GM12865 (cell line): ENCODE measurements at places on chromosomes 7 and 10.
A peak's percentile ranks its signal among the peaks of the same experiment; 100 is the strongest.

- peak; percentile 86 for DNase-seq
Measured at GRCh38 chr10:83539528-83540308, 599.6 kb upstream of the GHITM start.

DNA sequence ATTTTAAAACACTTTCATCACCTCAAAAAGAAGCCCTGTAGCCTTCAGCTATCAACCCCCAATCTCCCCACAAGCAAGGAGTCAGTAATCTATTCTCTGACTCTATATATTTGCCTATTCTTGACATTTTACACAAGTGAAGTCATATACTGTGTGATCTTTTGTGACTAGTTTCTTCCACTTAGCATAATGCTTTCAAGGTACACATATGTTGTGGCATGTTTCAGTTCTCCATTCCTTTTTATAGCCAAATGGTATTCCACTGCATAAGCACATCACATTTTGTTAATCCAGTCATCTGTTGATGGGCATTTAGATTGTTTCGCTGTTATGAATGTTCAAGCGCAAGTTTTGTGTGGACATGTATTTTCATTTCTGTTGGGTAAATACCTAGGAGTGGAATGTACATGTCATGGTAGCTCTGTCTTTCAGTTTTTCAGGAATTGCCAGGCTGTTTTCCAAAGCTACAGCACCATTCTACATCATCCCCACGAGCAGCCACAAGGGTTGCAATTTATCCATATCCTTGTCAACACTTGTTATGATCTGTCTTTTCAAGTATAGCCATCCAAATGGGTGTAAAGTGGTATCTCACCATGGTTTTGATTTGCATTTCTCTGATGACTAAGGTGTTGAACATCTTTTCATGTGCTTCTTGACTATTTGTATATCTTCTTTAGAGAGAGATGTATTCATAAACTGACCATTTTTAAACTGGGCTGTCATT lies 405.6 kb downstream of the KCNMA1 start:
- no peak for DNase-seq

DNA sequence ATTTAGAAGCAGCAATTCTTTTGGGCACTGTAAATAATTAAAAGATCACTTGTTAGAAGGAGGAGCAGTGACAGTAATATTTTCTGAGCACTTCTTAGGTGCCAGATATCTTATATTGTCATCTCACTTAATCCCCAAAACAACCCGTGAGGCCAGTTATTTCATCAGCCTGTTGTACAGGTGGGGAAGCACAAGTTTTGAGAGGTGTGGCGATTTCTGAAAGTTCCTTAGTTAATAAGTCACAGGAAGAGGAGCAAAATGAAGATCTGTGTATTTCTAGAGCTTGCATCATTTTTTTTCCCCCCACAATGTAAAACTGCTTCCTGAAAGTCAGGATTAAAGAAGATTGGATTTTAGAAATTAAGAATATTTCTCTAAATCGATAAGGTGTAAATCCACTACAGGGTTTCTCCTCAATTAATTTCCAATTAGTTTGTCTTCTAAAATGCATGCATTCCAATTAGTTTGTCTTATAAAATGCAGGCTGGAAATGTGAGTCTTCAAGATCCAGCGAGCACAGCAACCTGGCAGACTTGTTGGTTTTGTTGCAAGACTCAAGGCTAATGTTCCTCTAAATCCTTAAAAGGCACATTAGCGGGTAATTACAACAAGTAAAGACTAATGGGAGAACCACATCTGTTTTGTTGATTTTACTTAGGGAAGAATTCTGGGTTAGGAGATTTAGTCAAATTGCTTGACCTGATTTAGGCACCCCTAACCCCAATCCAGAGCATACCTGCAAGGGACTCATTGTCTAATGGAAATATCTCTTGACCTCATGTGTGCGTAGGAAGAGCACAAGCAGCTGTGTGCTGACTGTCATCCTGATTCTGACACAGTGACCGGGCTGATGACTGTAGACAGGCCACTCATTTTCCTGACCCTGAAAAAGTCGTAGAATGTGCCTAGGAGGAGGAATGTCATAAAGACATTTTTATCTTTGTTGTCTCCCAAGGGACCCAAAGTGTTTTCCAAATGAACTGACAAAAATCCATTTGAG lies 272.0 kb downstream of the BAMBI start:
- DNase-seq: no peak

DNA sequence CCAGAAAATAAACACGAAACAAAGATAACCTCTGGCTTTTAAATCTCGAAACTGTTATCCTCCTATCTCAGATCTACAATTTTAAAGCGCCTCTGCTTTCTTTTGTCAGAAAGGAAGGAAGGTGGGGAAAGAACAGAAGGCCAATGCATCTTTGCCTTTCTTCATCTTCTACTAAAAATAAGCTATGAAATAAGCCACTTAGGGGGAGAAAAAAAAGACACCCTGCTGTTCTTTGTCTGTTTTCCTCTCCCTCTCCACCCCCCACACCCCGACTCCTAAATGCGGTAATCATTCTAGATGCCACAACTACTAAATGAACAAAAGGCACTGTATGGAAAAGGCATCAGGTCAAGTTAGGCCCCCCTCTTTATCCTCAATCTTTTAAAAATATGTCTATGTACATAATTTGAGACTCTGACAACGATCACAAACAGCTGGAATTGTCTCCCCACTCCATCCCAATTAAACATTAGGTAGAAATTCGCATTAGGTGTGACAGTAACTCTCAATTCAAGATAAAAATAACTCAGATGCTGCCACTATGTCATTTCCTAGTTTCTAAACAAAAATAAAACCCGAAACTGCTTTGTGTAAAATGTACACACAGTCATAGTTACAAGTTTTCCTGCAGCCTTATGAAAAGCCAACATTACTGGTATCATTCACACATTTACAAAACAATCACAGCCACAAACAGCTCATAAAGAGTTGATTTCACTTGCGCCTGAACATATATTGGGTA lies 2.4 kb downstream of the UBE2H start:
- DNase-seq: peak; percentile 80

DNA sequence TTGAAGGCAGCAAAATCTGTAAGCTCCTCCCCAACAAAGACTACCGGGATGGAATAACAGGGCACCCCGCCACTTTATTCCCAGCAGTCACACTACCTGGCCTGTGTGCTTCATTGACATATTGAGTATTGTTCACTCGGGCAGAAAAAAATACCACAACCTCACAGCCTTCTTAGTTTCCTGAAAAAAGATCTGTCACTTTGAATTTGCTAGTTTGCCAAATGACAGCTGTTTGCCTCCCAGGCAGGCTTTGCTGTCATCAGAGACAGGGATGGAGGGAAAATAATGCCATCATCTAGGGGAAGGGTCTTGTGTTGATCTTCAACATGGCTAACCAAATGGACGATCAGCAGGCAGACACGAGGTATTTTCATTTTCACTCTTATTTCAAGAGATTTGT lies 26.9 kb downstream of the BMPER start:
- no peak for DNase-seq

- DNase-seq: no peak
Measured at GRCh38 chr7:116689790-116690259, 17.8 kb downstream of the MET start.

DNA sequence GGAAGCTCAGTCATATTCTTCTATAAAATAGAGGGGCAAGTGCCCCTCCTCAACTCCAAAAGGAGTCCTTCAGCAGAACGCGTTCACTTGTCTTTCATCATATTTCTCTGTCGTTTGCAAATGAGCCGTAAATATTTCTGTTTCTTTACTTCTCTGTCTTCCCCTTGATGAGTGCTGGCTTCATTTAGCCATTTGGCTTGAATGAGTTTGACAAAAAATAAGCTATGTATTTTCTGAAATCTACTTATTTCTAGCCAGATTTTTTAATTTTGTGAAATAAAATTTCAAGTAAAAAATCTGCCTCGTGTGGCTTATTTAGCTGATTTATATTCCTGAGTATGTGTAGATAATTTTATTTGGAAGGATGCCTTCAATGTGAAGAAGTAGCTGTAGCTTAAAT lies 170.8 kb upstream of the DGKB start:
- no peak for DNase-seq

GRCh38 chr7:2082139-2082998 lies 150.4 kb downstream of the MAD1L1 start:
- DNase-seq: no peak

DNA sequence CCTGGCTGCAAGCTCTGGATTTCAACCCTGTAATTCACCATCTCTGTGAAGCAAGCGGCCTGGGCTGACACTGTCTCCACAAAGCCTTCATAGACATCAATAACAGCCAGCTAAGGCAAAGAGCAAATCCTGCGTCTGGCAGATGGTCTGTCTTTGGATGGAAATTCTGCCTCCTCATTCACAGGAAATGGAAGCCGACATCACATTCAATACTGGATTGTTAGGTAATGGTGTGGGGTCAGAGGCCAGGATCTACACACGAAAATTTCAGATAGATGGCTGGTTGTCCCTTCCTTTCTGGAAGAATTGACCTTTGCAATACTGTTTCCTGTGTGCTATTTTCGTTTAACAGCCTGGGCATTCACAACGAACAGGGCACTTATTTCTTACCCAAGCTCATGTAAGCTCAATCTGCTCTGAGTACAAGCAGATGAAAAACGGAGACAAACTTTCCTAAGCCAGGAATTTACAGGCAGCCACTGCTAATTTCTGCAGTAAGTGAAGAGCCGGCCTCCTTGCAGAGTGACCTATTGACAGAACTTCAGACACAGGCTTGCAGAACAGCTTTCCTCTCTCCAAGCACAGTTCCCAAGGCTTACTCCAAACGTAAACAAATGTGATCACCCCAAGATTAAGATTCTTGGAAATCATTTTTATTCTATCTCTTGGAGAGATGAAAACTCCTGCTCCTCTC lies 3.1 kb upstream of the ADAM12 start:
- no peak for DNase-seq

DNA sequence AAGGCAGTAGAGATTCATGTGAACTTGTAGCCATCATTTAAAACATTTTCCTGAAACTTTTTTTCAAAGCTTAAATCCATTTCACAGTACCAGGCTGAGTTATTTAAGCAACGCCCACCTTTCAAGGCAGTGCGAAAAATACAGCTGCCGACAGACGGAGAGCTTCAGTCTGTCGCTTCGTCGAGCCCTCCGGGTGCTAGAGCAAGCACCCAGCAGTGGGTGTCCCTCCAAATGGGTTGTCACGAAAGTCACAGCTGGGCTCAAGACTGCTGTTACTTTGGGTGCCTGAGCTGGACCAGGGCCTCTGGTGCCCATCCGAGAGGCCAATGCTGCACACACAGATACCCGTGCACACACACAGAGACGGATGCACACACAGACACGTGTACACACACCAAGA lies 135.6 kb downstream of the TCERG1L start:
- DNase-seq: no peak

- no peak for DNase-seq
Measured at GRCh38 chr10:104897696-104898095, 256.6 kb downstream of the SORCS3 start.

DNA sequence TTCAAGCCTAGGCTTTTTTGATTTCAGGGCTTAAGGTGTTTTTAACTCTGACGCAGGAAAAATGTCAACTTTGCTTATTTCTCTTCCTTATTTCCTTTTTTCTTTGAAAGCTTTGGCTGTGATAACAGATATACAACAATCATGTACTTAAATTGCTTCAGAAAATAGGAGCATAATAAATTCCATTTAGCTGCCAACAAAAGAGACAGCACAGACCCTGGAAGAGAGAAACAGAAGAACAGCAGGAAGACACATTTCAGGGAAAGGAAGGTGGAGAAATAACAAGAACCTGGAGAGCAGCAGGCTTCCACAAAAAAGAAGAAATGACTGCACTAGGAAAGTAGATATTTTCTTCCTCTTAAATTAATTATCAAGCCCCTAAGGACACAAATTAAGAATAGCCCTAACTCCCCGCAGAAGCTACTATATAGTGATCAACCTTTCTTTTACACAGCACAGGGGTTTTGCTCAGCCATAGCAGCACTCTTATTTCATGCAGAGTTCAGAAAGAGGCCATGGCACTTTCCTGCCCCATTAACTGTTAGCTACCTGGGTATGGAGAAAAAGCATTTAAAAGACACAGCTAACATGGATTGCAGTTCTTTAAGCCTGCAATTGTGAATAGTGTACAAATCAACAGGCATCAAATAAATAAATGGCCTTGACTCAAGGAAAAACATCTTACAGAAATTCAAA lies 61.5 kb downstream of the IQUB start:
- no peak for DNase-seq

DNA sequence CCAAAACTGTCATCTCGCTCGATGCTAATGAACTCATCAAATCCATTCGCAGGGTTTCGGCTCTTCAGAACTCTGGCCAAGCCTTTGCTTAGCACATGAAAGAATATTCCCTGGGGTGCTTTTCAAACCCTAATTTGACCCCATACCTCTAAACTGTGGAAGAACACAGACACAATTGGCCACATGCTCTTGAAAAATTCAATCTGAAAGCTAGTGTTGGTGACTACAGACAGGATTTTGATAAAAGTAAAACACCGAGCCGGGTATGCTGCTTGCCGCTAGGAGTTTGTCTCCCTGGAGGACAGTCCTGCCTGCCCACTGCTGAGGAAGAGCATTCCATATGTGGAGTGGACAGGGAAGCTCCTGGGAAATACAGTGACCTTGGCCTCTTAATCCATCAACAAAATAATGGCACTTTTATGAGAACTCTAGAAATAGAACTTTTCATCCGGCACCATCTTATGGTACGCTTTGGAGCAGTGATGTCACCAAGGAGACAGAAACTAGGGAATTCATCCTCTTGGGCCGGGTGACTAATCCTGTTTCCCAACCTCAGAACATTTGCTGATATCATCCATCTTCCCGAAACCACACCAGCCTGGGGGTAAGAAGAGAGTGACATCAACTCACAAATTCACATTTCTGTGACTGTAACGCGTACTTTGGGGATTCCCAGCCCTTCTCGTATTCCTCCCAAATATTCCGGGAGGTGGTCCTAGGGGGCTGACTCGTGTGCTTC lies 34.2 kb downstream of the MTURN start:
- DNase-seq: no peak

GRCh38 chr7:136424058-136424457 lies 444.4 kb upstream of the CHRM2 start:
- DNase-seq: no peak

- DNase-seq: peak; percentile 20
Measured at GRCh38 chr7:22958742-22959141, 55.2 kb downstream of the HYCC1 start.

GRCh38 chr10:132066186-132066585 lies 440 bp downstream of the JAKMIP3 start:
- no peak for DNase-seq

DNA sequence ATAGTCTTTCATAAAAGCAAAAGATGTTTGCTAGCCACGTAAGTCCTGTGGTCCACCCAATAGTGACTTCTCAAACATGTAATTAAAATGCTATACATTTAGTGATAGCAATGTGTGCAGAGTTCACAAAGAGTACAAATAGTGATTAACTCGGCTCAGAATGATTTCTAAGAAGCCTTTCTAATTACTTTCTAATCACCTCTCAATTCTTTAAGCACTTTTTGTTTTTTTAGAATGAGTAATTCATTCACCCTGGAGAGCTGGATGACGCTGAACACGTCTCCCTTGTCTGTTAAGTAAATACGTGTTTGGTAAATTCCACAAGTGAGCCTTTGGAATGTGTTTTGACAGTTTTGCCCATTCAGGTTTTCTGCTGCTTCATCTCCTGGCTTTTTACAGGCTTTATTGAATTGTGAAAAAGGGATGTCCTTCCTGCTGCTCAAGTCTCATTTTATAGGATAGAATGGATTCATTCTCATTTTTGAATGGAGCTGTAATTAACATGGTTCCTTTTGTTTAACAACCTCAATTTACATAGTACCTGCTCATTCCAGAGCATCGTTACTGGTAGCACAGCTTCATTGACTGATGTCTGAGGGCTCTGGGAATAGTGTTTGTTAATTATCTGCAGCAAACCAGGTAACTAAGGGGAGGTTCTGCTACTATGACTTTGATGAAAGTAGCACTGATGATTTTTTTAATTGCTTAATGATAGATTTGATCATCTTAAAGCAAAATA lies 212.1 kb downstream of the VTI1A start:
- DNase-seq: no peak

- DNase-seq: no peak
Measured at GRCh38 chr10:131979821-131980270, 1.9 kb downstream of the BNIP3 start.
